AG20443 (cell line): ENCODE measurements at places on chromosomes 5 and 9.

DNA sequence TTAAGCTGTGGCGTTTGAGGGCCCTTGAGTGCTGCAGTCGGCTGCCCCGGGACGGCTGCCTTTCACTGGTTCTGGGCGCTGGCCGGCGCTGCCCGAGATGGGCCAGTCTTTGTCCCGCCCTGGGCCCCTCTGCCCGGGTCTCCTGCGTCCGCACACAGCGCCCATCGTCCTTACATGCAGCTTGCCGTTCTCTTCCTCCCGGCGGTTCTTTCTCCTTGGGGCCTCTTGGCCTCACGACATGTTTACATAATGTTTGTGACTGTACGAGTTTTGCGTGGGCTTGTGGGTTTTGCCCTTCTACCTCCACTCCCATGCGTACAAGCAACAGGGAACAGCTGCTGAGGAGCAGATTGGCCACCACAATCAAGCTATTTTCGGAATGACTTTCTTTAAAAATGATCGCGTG, 618 bp downstream of the TNPO1 start:
- peak; percentile 62 for DNase-seq

DNA sequence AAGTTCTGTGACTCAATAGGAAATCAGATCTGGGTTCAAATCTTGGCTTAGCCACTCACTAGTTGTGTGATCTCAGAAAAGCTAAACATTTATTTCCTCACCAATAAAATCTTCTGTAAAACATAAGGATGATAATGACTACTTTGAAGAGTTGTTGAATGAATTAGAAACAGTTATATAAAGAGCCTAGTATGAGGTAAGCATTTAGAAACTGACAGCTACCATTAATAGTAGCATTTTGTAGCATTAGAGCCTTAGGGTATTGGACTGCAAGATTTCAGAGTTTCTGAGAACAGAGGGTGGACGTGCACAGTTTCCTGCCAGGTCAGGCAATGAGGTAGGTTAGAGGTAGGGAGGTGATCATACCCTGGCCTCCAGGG, 293.2 kb downstream of the CWC27 start:
- DNase-seq = no peak

DNA sequence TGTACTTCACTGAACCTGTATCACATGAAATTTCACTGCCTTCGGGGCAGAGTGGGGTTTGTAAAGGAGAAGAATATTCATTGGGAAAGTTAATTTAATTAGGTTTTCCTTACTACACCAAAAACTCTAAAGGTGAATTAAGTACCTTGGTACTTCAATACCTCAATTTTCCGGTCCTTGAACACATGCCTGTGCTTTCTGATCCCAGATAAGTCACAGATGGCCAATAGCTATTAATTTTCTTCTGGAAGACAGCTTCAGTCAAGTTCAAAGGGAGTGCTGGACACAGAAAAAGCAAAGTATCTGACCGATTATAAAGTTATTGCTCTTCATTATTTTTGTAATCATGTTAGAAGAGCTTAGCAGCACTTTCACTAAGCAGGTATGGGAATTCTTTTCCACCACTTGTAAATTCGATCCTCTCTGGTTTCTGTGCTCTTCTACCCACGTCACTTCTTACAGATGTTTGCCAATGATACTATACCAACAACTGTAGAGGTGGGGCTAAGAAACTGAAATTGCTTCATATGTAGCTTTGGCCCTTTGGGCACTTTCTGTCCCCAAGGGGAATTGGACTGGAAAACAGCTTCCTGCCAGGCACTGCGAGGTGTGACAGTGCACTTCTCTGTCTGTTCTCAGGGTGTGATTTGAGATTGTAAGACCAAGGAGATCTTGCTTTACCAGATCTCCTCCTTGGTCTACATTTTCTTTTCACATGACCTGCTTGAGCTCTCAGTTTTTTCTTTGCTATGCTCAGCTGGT, 164.0 kb downstream of the CCDC192 start:
- no peak for DNase-seq

GRCh38 chr5:180813420-180813819, 10.8 kb upstream of the MGAT1 start:
- no peak for DNase-seq

GRCh38 chr5:128196791-128197190, 113.2 kb downstream of the SLC12A2 start:
- DNase-seq = no peak

- peak; percentile 77 for DNase-seq
Observed at GRCh38 chr5:55440188-55440646, 94.5 kb downstream of the PLPP1 start.

GRCh38 chr5:113112435-113112834, 135.8 kb downstream of the DCP2 start:
- peak; percentile 72 for DNase-seq

DNA sequence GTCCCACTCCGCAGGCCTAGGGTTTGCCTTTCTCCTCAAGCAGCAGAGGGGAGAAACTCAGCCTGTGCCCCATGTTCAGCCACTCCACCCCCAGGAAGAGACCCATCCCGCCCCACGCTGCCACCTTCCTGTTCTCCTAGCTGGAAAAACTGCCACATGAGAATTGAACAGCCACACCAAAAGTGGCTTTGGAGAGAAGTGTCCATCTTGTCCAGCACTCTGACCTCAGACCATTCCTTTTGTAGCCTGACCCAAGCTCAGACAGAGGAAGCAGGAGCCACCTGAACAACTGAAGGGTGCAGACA, 8.3 kb upstream of the SLC25A48 start:
- no peak for DNase-seq

GRCh38 chr5:79509244-79509885, 4.6 kb downstream of the HOMER1 start:
- DNase-seq = no peak

GRCh38 chr5:134242146-134242545, 16.3 kb upstream of the PPP2CA start:
- peak; percentile 74 for DNase-seq

GRCh38 chr9:4596165-4596922, 65.8 kb upstream of the PLPP6 start:
- DNase-seq = no peak

- no peak for DNase-seq
Observed at GRCh38 chr5:126677121-126677520, 76.4 kb downstream of the PHAX start.

- DNase-seq = no peak
Observed at GRCh38 chr5:142590451-142591231, 95.2 kb downstream of the FGF1 start.

GRCh38 chr5:128645581-128645980, 107.5 kb upstream of the FBN2 start:
- DNase-seq = no peak

DNA sequence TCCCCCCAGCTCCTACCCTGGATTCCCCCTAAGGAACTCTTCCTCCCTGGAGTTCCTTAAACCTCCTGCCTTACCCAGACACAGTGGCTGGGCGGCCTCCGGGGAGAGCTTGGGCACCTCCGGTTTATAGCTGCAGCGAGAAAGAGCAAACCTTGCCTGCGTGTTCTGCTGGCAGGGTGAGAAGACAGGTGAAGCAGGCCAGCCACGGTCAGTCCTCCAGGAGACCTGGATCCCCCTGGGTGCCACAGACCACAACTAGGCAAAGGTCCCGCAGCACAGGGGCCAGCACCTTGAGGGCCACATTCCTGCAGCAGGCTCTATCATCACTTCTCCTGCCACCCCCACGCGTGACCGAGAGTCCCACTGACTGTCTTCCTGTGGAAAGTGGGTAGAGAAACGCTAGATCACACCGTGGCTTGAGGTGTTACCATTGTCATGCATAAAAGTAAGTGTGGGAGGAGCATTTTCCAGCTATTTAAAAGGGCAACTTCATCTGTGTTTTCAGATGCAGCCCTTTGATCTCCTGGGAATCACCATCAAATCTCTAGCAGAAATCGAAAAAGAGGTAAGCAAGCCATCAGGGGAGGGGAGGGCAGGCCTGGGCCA, 130.2 kb upstream of the LMX1B start:
- DNase-seq = no peak

- DNase-seq = peak; percentile 45
Observed at GRCh38 chr9:128607642-128608350, 48.9 kb downstream of the DYNC2I2 start.

DNA sequence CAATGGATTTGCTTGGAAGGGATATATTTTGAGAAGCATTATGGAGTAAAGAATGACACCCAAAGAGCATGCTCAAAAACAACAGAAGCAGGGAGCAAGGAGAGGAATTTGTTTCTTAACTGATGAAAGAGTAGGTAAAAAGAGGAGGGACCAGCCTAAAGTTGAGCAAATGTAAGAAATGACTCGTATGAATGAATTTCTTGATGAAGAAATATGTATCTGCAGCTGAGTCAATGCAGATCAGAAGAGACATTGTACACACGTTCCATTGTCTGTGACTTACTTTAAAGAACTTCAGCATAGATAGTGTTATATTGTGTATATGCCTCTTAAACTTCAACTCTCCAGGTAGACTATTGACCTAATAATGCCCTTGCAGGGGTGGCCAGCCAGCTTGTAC, 112.7 kb upstream of the NREP start:
- DNase-seq = peak; percentile 15

DNA sequence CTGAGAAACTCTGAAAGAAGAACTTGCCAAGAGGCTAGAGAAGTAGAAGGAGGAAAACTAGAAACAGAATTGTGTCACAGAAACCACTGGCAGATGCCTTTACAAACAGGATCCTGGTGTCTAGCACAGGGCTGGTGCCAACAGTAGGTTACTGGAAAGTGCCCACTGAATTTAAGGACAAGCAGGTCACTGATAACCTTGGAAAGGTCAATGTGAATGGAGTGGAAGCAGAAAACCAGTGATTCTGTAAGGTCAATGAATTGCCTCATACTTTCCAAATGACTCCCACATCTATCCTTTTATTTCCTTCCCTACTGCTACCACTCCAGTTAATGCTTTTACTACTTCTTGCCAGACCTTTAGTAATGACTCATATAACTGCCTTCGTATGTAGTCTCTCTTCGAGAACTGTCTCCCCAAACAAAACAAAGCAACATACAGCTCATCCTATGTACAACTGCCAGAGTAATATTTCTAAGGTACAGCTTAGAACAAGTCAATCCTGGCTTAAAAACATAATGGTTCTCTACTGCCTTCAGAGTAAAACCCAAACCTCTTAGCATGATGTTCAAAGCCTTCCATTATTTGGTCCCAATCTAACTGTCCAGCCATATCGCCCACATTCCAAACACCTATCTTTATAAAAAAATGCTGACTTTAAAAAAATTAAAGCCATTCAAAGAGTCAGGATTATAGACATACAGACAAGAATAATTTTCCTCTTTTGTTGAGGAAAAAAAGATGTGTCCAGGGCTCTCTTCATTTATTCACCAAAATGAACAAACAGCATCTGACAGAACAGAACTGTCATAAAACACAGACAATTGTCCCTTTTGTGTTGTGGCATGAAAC, 52.5 kb downstream of the NR3C1 start:
- DNase-seq = peak; percentile 51

DNA sequence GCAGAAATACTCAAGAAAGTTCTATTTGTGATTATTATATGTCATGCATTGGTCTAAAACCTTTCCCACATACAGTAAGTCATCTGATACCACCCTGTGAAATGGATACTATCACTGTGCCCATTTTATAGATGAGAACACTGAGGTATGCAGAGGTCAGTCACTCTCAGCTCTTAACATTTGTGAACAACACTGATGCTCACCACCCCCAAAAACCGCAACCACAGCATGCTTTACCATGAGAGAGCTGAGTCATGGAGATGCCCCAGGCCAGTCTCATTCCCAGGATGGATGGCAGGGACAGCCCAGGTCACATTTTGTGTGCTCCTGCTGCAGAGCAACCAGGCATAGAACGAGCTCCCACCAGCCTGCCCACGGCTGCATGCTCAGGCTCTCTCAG, 53.5 kb upstream of the IRX1 start:
- DNase-seq = peak; percentile 5

DNA sequence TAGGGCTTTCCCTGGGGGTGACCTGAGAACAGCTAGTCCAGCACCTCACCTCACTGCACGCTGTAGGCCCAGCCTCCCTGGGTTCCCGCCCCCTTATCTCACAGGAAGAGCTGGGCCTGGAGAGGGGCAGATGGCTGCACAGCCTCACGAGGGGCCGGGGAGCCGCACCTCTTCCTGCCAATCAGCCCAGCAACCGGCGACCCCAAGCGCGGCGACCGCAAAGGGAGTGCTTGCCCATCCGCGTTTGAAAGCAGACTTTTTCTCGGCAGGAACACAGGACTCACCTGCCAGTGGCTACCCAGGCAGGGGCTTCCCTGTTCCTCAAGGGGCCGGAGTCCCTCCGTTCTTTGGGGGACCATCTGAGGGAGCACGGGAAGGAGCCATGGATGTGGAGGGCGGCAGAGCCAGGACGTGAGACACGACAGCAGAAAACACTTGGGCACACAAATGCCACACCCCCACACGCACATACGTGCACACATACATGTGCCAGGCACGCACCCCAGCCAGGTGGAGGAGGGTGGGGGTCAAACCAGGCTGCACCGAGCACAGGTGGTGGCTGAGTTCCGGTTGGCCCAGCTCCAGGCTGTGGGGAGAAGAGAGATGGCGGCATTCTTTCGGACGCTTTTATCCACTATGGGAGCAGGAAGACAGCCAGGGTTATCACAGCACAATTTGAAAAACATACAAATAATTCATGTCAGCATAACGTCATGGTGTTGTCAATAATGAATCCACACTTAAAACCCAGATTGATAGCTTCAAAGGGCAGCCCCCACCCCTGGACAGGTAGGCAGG, 11.3 kb downstream of the TMEM250 start:
- DNase-seq = no peak

- no peak for DNase-seq
Observed at GRCh38 chr5:85656050-85656449, 961.7 kb upstream of the COX7C start.

DNA sequence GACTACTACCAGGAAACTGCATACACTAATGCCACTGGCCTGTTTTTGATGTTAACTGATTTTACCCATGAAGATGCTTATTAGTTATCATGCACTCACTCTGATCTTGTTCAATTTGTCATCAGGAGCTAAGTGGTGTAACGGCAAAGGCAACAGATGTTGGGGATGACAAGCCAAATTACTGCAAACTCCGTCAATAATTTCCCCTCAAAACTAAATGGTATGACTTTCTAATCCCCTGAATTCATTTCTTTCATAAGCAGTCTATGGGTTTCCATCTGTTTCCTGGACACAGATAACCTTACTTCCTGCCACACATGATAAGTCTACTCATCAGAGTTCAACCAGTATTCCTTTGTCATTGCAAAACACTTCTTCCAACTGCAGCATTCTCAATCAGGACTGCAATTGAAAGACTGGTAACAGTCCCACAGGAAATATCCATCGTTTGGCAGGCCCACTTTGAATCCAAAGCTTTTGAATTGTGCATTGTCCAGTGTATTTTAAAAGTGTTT, 96.2 kb upstream of the SMC2 start:
- DNase-seq = no peak

DNA sequence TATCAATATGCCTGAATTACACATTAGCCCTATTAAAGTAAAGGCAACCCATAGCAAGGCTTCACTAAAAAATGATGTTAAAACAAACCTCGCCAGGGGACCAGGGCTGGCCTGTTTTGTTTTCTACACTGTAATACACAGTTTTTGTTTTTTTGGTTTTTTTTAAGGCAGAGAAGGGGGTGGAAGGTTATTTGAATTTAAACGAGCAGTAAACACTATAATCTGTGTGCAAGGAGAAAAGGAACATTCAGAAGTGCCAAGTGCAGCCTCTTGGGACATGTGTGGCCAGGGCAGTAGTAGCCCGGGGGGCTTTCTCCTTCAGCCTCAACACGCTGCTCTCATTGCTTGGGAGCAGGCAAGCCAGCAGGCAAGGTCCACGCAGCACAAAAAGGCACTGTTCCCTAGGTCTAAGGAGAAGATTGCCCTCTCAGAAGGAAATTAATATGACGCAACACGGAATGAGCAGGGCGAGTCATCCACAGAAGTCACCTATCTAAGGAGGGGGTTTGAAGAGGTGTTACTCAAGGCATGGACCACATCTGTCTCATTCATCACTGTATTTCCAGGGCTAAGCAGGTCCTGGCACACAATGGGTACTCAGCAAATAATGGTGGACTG, 16.2 kb downstream of the SIL1 start:
- DNase-seq = peak; percentile 37
